CD4-positive, alpha-beta memory T cell (primary cell): ENCODE measurements at places on chromosomes 12 and 14.

DNA sequence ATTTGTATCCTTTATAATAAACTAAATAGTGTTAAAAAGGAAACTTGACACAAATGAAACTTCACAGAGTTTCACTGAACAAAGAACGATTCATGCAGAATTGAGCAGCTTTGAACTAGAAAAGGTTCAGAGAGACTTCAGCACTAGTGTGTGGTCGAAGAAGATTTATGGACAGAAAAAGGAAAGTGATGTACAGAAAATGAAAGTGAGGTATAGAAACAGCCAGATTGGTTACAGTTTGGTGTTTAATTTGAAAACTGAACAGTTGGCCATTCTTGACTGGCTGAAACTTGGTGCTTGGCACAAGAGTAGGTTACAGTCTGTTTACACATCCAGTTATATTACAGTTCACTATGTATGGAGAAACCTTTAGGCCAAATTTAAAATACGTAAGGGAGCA, 207.1 kb downstream of the GALC start:
- no peak for DNase-seq

DNA sequence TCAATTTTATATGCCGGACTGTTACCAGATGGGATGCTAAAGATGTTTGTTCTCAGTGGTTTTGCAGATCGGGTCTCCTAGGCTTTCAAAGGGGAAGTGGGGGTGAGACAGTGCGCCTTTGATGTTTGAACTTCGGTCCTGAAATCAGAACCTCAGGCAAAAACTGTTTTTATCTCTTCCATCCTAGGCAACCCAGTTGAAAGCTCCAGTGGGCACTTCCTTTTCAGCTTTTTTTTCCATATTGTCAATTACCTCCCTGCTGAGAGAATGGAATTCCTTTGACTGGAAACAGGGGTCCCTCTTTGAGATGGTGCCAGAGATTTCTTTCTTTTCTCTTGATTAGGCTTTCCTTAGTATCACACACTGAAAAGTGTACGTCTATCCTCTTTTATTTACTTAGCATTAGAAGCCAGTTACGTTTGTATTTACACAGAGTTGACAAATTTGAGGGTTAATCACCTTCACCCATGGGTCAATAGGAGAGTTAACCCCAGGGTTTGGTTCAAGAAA, 40.0 kb downstream of the NUAK1 start:
- no peak for DNase-seq

DNA sequence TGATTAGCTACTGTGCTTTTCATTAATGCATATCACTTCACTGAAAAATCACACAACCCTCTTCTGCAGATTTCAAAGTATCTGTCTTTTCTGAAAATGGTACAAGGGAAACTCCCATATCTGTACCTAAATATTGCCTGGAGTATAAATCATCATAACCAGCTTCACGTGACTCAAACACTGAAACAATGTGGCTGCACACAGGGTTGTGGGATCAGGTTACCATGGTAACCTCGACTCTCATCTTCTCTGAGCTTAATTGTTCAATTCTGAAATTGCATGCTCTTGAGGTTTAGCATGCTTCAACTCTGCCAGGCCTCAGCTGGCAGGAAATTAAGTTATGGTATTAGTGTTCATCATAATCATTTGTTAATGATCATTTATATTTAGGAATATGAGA, 77.5 kb upstream of the CPSF6 start:
- DNase-seq = peak; percentile 60

DNA sequence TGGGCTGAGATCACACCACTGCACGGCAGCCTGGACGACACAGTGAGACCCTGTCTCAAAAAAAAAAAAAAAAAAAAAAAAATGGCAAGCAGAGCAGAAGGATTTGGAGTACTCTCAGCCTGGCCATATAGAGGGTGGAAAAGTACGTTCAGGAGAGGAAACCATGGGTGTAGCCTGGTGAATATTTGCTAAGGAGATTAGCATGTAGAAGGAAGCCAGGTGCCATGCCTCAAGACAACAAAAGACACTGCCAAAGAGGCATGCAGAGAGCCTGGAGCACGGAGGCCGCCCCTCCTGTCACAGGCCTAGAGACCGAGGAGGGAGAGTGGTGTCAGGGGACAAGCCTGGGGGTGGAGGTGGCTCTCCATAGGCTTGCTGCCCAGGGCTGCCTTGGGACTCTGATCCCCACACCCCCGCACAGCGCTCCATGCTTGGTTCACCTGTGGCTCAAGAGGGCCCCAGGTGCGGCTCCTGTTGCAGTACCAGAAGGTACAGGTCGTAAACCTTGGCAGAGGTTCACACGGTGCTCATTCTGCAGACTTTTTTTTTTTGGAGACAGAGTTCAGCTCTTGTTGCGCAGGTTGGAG, 27.9 kb upstream of the DEGS2 start:
- DNase-seq = no peak

- DNase-seq = no peak
These were observed 162.1 kb upstream of the AVPR1A start for GRCh38 chr12:63313139-63313538.

DNA sequence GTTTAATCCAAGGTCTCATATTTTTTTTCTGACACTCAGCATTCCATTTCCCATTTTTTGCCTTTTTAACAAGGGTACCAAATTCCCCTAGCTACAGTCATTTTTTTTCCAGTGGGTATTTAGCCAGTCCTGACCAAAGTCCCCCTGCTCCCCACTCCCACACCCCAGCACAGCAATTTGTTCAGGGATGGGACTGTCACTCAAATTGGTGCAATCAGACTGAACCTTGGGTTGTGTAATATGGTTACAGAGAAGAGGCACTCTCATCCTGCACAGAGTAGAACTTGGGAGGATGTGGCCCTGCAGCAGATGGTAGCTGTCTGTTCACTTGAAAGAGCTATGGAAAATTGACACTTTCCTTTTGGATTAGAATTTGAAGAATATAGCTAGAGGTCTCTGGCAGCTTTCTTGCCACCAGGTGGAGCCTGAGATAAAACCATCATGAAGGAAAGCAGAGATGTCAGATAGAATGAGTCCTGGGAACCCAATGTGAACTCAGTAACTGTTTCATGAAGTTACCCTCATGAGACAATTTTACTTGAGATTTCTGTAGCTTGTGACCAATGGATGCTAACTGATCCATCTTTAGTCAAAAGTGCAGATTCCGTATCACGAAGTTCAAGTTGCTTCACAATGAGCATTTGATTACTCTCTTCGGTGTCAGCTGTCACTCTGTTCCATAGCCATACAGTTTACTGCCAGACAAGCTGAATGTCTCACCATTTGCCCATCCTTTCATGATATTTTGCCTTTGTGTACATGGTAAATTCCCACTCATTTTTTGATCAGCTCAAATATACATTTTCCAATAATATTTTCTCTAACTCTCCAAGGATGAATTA, 394.0 kb upstream of the SYT1 start:
- no peak for DNase-seq

GRCh38 chr14:55741240-55741639, 161.2 kb downstream of the KTN1 start:
- no peak for DNase-seq

GRCh38 chr14:37903343-37904191, 304.1 kb upstream of the SSTR1 start:
- DNase-seq = peak; percentile 36

GRCh38 chr12:1373901-1374735, 220.3 kb downstream of the FBXL14 start:
- no peak for DNase-seq

GRCh38 chr14:61515436-61516117, 179.7 kb upstream of the HIF1A start:
- DNase-seq = no peak

DNA sequence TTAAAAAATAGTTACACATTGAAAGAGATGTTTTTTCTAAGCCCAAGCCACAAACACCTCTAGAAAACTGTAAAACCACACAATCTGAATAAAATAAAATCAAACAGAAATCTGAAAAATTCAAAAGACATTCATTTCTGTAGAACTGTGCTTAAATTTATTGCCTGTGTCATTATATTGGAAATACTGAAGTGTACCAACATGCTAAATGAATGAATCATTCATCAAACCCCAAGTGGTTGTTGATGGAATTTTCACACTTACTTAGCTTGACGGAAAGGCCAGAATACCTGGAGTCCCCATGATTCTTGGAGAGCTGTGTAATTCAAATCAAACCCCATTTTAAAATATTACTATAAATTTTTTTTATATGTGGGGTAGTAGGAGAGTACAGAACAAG, 2.7 kb downstream of the KITLG start:
- DNase-seq = no peak

GRCh38 chr12:22766911-22767420, 142.0 kb downstream of the ETNK1 start:
- DNase-seq = no peak

DNA sequence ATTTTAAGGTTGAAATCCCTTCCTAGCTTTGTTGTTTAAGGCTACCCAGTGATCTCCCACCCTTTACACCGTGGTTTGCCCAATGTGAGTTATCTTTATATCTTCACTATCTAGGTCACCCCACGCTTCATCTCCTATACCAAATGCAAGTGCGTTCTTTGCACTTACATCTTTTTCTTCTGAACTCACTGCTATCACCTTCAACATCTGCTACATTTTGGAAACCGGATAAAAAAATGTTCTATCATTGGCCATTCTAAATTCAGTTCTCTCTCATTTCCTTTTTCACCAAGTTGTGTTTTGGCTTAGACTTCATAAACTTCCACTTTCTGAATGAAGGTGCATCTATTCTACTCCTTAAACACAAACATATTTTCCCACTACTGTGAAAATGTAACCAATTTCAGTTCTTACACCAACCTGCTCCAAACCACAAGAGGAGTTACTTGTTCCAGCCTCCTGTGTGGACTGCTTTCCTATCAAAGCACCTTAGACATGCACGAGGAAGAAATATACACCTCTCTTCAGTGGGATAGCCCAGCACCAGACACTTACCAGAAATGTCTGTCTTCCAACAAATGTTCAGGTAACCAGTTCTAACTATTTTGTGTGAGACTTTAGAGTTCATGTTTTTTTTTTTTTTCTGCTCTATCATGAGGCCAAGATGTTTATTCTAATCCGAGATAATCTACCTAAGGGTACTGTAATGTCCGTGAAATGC, 21.9 kb downstream of the CLEC9A start:
- DNase-seq = no peak

DNA sequence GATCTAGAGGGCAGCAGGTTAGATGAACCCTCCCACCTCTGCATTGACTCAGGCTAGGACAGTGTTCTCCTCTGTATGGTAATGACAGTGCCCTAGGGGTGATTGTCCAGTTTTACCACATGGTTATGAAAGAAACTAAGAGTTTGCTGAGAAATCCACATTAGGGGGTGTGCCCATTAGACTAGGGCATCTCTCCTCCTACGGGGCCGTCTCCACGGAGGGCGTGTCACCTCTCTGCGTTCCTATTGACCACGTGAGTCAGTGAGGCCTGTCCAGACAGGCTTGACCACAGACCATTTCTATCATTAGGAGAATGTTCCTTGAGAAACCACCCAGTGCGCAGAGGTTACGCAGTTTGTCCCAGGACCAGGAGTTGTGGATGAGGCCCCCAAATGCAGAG, 8.3 kb downstream of the MVK start:
- DNase-seq = no peak

- peak; percentile 63 for DNase-seq
These were observed 63.2 kb downstream of the ERGIC2 start for GRCh38 chr12:29317556-29318363.

DNA sequence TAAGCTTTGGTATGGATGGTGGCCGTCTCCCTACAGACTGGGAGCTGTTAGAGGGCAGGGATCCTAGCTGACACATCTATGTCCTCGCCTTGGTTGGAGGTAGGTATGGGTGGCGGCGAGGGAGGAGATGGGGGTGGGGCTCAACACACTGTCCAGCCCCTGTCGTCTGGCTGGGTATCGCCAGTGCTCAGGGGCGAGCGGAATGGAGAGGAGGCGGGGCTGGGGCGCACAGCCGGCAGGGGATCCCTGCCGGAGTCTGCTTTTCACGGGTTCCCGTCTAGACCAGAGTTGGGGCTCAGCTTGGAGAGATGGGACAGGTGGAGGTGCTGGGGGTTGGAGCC, 16.1 kb downstream of the TAMALIN start:
- no peak for DNase-seq

GRCh38 chr12:6327229-6328041, 14.4 kb downstream of the TNFRSF1A start:
- no peak for DNase-seq

GRCh38 chr12:18969512-18969911, 160.0 kb upstream of the PLEKHA5 start:
- no peak for DNase-seq

DNA sequence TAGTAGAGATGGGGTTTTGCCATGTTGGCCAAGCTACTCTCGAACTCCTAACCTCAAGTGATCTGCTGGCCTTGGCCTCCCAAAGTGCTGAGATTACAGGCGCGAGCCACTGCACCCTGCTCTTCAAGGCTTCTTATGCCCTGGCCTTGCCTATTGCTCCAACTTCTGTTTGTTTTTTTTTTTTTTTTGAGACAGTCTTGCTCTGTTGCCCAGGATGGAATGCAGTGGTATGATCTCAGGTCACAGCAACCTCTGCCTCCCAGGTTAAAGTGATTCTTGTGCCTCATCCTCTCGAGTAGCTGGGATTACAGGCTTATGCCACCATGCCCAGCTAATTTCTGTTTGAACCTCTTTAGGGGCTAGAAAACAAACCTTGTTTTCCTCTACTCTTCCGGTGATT, 6.0 kb upstream of the ABCD4 start:
- no peak for DNase-seq

GRCh38 chr12:15546102-15546701, 223.9 kb downstream of the PTPRO start:
- DNase-seq = peak; percentile 65

DNA sequence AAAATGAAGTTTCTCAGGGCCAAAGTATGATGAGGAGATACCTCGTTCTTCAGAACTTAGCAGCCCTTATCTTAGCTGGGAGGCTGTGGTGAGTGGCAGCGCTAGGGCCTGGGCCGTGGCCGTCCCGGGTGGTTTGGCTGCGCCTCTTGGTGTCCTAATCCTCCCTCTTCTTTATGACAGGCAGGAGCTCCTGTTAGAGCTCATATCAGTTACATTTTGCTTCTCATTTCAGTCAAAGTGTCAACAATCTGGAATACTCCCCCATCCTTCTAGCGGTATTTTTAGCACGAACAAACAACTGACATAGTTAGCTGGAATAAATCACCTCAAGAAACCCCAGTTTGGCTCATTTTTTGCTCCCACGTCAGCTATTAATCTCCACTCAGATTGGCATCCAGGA, 188.8 kb downstream of the TTC7B start:
- no peak for DNase-seq

GRCh38 chr12:27566159-27566558, 42.2 kb downstream of the PPFIBP1 start:
- no peak for DNase-seq

GRCh38 chr14:92944976-92945375, 22.0 kb downstream of the CHGA start:
- no peak for DNase-seq

DNA sequence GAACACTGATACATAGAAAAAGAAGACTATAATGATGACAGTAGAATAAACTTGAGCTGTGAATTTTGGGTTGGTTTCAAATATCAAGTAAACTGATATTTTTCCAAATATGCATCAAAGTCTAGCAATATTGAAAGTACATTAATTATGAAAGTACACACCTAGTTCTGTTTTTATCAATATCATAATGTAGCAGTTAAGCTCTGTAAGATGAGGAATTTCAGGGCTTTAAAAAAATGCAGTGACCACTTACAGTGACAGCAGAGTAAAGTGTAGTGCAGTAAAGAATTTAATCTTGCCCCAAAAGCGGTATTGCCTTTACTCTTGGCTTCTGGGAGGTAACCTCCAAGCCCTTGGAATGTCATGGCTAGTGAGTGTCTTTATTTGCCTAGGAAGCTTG, 102.9 kb upstream of the ABCD2 start:
- no peak for DNase-seq

- no peak for DNase-seq
These were observed 166.1 kb upstream of the KITLG start for GRCh38 chr12:88746386-88746785.

GRCh38 chr14:22699801-22700564, 55.8 kb upstream of the OR6J1 start:
- DNase-seq = no peak
